ENCODE measurements at places on chromosomes 11 and 22.

GRCh38 chr22:37484480-37485394, 1.4 kb downstream of the MFNG start:
- peak; percentile 72 for DNase-seq

DNA sequence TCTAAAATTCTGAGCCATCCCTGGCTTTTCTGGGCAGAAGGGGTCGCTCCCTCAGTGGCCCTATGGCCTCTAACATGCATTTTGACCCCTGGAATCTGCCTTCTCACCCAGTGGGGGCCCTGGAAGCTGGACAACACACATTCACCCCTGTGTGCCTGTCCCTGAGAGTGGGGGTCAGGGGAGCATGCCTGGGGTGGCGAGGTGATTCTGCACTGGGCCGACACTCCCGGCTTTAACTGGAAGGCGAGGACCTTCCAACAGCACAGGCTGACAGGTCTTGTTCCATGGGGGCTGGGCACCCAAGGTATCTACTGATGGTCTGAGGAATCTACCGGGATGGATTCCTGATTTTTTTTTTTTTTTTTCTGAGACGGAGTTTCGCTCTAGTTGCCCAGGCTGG, 10.7 kb downstream of the PPM1F start:
- DNase-seq: no peak

DNA sequence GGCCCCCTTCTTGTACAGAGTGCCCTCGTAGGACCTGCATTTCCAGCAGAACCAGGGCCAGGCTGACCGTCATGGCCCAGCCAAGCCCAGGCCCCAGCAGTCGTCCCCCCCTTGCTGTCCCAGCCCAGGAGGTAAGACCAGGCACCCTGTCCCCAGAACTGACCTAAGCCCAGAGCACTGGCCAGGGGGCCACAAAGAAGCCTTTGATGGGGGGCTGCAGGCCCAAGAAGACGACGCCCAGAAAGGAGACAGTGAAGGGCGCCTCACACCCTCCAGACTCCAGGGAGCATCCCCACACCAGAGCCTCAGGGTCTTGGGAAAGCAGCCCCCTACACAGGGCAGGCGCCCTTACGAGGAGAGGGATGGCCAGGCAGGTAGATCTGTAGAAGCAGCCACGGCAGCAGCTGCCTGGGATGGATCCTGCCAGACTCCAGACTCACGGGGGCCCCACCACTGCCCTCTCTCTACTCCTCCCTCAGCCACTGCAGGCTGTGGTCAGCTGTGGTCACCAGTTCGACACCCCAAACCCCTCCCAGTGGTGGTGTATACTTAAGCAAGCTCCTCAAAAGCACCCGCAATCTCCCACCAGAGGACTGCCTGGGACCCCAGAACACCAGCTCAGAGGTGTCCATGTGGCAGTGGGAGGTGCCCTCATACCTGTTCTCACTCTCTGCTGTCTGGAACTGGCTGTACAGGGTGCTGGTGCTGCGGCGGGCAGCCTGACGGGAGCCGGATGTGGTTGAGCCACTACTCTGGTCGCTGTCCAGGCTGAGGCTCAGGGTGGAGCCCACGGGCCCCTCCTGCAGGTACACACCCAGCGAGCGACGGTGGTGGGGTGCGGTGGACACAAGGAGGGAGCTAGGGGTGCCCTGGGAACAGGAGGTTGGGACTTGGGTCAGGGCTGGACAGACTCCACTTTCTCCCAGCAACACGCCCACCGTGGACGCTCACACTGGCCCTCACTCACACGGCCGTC, 27.0 kb downstream of the SBF1 start:
- no peak for DNase-seq

DNA sequence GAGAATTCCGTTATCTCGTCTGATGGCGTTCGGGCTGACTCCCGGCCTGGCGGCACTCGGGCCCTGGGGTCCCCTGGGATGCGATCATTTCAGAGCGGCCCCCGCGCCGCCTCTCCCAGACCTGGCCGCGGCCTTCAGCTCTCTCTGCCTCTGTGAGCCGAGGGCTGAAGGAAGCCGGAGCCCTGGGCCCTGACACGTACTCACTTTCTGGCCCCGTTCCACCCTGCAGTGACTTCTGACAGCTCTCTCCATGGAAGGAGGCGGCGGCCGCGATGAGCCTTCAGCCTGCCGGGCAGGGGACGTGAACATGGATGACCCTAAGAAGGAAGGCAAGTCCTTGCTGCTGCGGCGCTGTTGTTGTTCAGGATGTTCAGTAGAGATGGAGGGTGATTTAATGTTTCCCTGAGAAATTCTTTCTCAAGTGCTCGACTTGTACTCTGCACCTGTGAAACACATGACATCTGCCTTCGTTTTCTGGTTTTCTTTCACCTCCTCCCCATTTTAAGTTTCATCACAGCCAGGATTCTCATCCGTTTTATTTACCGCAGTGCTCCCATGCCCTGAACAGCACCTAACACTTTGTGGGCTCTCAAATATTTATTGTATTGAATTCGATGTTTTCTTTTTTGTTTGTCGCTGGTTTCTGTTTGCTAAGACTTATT, 612 bp downstream of the GTSE1 start:
- DNase-seq: no peak

GRCh38 chr11:59417023-59417422, 9.2 kb downstream of the OR5A2 start:
- no peak for DNase-seq

DNA sequence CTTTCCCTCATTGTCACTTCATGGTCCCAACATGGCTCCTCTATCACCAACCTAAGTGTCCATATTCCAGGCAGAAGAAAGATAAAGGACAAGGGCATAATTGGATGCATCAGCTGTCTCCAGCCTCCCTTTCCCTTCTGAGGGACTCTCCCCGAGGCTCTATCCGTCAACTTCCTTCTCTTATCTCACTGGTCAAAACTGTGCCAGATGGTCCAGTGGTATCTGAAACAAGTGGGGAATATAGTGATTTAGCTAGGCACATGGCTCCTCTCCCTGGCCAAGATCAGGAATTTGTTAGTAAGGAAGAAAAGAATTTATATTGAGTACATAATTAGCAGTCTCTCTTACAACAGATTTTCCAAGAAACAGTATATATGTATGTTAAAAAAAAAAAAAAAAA, 12.6 kb upstream of the SPON1 start:
- DNase-seq: no peak

GRCh38 chr11:60718524-60719316, 5.8 kb upstream of the MS4A18 start:
- no peak for DNase-seq

- no peak for DNase-seq
These were observed 135.0 kb downstream of the BRD1 start for GRCh38 chr22:49692499-49693225.

GRCh38 chr11:76738618-76739240, 44.4 kb upstream of the TSKU start:
- no peak for DNase-seq

DNA sequence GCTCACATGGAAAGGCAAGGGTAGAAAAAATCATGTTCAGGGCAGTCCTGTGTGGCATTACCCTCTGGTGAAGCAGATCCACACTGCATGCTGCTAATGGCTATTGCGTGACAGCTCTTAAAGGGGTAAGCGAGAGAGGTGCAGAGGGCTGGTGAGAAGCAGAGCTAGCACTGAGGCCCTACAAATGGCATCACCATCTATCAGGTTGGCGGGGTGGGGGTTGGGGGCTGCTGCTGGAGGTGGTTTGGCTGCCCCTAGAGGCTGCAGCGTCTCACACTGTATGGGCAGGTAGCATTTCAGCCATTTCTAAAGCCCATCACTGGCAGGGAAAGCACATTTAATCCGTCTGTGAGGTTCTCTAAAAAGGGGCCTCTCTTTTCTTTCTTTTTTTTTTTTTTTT, 16.9 kb upstream of the TMA7B start:
- DNase-seq: no peak

DNA sequence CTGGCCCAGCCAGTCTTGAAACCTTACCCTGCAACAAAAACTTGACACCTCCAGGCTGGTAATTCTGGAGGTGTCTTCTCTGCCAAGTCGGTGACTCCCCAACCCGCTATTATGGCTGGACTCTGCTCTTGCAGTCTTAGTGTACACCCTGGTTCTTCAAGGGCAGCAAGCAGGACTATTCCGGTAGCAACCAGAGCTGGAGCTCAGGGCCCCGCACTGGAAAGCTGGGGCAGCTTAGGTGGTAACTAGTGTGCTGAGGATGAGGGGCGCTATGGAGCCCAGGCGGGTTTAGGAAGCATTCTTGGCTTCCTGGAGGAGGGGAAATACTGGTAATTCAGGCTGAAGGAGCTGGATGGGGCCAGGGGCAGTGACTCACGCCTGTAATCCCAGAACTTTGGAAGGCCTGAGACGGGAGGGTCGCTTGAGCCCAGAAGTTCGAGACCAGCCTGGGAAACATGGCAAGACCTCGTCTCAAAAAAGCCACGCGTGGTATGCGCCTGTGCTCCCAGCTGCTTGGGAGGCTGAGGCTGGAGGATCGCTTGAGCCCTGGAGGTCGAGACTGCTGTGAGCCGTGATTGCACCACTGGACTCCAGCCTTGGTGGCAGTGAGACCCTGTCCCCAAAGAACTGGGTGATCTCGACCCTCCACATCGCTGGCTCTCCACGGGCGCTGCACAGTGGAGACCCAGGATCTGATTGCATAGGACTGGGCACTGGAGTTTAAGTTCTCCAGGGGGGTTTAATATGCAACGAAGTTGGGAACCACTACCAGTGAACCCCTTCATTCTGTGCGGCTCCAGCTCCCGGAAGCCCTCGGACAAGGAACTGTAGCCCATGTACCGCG, 10.6 kb upstream of the AIFM3 start:
- DNase-seq: no peak

DNA sequence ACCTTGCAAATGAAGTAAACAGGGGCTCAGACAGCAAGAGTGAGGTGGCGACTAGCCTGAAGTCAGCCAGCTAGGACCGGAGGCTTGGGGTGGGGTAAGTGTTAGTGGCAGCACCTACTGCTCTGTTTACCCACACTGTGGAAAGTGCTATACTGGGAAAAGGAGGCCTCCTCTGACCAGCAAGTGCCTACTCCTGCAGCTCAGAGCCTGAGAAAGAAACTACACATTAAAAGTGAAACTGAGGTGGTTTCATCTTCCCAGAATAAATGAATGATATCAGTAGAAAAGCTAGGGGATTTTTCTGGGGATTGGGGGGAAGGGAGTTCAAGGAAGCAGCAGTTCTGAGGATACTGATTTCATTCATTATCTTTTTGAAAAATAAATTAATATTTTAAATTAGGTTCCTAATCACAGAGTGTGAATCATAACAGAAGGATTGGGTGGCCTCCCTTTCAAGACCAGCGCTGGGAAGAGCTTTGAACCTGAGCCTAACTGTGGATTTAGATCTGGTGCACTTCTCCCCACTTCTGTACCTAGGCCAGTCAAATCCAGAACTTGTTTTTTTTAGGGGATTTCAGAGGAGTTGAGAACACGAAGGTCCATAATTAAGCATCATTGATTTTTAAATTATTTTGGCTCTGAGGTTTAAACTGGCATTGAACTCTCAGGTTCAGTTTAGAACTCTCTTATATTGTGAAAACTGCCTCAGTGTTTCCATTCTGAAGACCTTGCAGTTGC, 48.1 kb upstream of the GRAMD1B start:
- DNase-seq: no peak

DNA sequence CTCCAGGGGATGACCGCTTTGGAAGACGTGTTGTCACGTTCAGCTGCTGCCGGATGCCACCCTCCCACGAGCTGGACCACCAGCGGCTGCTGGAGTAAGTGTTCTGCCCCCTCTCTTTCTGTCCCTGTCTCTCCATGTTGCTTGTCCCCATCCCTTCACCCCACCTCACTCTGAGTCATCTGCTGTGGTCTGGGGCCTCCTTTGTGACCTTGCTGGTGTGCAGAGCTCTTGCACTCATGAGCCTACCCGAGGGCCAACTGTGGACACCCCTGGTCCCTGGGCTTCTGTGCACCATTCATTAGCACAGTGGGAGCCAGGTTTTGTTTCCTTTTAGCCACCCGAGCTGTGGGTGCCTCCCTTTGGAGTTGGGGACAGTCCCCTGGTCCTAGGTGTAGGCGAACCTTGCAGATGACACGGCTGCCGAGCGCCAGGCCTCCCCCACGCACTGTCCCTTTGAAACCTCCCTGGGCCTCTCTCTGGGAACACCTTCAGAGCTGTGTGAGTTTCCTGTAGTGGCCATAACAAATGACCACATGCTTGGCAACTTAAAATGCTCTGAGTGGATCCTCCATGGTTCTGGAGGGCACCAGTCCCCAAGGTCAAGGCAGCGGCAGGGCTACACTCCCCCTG, 49.8 kb downstream of the ARHGAP8 start:
- no peak for DNase-seq

DNA sequence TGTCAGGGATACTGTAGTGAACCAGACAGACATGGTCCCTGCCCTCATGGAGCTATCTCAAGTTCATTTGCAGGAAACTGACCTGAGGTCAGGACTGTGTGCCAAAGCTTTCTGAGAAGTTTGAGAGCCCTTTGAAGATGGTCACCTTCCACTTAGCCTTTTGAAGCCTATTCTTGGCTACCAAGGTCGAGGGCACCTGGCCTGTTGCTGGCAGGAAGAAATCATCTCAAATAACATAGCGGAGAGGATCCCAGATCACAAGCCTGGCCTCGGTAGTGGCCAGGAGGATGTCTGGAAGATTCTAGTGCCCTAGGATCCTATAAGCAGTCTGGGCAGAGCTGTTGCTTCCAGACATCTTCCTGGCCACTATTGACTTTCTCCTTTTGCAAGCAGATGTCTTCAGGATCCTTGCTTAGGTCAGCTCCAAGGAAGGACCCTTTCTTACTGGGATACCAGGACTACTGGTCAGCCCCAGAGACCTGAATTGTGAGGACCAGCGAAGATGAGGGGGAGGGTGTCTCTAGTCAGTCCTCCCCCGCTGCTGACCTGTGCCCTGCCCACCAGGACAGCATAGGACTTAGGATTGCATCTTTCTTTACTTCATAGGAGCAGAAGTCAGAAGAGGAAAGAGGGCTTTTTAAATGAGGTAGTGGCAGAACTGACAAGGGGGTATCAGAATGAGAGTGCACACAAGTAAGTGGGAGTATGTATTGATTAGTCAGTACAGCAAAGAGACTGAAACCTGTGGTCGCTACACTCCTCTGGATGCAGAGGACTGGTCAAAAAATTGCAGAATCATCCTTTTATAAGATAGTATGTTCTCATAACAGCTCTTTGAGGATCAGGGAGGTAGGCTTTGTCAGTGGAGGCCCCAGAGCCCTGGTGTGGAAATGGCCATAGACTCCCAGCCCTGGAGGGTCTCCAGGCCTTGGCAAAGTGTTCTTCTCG, 94.8 kb downstream of the TEAD1 start:
- no peak for DNase-seq

- no peak for DNase-seq
These were observed 17.7 kb upstream of the TMEM123 start for GRCh38 chr11:102470251-102470650.

- no peak for DNase-seq
These were observed 52.9 kb downstream of the SYTL2 start for GRCh38 chr11:85758026-85758425.

DNA sequence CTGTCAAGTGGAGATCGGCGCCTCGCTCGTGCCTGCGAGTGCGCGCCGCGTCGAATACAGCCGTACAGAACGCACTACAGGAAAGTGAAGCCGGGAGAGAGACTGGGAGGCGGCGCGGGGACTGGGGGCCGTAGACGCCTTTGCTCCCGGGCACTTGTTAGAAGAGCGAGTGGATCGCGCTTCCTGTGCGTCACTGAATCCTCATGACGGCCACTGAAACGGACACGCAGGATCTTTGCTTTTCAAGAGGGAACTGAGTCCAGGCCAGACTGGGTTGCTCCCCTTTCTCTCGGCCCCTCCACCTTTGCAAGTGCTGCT, 314 bp downstream of the RIC8A start:
- DNase-seq: no peak

Data from GM12891 (cell line).